Stimulated activated CD4-positive, alpha-beta T cell treated with anti-CD3 and anti-CD28 coated beads, TNF-alpha, amount 100 ng/mL, for 24 hours (primary cell): ENCODE measurements at places on chromosomes 4 and X.

GRCh38 chrX:79263550-79263949 is 103.6 kb downstream of the ITM2A start:
- DNase-seq = no peak

- DNase-seq = no peak
These were observed 99.4 kb upstream of the STK26 start for GRCh38 chrX:131923614-131924250.

GRCh38 chr4:152535360-152535902 is 461 bp downstream of the FBXW7 start:
- DNase-seq = no peak

DNA sequence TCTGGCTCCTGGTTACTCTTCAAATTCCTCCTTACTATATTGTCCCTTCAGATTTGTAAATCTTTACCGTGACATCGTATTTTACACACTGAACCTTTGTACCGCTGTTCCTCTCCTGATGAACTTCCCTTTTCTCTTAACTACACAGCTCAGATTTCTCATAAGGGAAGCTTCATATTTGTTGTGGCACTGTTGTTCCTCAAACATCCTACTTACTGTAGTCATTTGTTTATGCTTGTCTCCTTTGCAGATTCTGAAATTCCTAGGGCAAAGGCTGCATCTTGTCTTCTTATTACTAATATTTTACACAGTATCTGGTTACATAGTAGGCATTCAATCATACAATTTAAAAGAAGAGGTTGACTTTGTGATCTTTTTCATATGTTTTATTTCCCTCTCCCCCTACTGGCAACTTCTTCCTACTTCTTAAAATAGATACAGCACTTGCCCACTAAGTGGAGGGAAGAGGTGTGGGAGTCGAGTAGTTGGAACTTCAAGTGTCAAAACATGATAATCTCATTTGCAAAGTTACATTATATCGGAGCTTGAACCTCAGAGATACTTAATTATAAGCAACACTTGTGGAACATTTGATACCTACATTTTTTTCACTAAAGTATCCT is 50.0 kb downstream of the TET2 start:
- DNase-seq = no peak
